ENCODE measurements at places on chromosomes 6 and 20.

- no peak for DNase-seq
Observed at GRCh38 chr6:149201068-149201655, 116.3 kb upstream of the TAB2 start.

GRCh38 chr20:45909817-45910669, 1.9 kb downstream of the PLTP start:
- no peak for DNase-seq

DNA sequence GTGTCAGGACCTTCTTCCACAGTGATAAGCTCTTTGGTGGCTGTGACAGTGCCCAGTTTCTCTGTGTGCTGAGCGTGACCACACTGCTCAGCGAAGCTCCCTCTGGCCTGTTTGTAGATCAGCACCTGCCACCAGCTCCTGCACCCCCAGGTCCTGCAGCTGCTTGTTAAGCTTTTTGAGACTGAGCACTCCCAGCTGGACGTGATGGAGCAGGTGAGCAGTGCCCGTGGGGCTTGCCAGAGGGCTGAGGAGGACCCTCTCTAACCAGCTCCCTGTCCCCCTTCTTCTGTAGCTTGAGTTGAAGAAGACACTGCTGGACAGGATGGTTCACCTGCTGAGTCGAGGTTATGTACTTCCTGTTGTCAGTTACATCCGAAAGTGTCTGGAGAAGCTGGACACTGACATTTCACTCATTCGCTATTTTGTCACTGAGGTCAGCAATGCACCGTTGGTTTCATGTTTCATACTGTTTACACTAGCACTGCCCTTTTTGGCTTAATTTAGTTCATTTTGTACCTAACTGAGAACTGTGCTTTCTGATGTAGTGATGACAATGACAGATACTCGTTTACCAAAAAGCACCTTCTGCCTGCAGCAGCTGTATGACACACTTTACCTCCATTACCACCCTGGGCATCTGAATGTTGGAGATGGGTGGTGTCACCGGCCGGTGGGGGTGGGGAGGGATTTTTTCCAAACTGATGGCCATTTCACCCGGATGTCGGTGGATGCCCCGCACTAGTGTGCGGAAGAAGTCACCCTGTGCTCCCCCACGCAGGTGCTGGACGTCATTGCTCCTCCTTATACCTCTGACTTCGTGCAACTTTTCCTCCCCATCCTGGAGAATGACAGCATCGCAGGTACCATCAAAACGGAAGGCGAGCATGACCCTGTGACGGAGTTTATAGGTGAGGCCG, 12.5 kb downstream of the NELFCD start:
- no peak for DNase-seq

- DNase-seq = no peak
Observed at GRCh38 chr6:123844011-123844410, 40.3 kb downstream of the NKAIN2 start.

DNA sequence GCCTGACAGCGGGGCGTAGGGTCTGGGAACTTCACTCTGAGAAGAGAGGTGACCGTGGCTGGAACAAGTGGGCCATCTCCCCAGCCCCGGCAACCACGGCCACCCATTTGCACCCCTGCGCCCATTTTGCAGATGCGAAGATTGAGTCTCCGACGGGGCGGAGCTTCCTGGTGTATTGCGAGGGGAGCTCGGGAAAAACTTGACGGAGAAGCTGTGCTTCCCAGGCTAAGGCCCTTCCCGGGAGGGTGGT, 653 bp downstream of the ZNF335 start:
- no peak for DNase-seq

DNA sequence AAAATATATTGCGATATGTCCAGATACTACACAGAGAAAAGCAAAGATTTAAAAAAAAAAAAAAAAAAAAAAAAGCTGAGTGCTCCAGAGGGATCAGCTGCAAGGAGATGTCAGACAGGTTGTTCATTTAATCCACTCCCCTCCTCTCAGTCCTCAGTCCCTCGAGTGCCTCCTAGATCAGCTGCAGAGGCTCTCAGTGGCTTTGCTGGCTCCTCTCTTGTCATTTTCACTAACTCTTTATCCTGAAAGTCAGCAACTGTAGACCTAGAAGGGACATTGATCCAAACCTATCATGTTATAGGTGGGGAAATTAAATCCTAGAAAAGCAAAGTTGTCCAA, 61.6 kb downstream of the KIAA0319 start:
- no peak for DNase-seq

DNA sequence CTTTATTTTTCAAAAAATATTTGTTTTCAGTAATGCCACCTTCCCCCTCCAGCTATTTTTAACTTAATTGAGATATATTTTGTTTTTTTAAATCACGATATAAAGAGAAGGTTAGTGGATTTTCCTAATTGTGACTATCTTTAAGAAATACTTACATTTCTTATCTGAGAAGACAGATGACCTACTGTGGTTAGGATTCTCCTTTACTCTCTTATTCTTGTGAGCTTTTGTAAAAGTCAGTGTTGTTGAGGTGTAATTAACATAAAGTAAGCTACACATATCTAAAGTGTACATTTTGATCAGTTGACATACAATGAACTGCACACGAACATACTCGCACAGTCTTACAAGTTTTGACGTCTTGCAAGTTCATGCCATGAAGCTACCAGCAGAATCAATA, 144.7 kb downstream of the FARS2 start:
- no peak for DNase-seq

DNA sequence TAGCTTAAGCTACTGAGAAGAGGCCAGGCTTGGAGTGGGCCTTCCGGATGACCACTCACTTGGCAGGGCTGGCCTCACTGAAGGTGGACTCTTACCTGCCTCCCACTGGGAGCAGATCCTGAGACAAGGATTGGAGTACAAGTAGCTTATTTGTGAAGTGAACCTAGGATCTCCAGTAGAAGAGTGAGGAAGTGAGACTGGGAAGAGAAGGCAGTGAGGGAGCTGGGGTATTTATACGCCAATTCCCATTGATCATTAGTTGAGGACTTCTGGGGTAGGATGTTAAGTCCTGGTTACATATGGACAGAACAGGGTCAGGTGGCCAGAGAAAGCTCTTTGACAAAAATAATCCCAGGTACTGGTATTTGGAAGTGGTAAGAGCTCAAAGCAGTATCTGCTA, 32.3 kb upstream of the RNF24 start:
- DNase-seq = no peak

DNA sequence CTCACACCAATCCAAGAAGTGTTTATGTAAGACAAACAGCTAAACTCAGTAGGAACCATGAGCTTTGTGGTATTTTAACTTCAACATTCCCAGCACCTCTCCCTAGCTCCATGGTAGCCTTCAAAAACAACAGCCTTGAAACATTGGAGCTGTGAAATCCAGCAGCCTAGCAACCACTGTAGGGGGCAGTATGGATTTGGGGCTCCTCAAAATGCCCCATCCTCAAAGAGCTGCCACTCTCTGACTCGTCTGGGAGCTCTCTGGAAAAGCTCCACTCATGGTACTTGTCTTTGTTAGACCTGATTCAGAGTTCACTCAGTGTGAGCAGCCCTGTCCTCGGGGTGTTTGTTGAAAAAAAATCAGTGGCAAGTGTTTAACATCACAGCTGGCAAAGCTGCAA, 82.9 kb downstream of the KIF6 start:
- DNase-seq = no peak

- DNase-seq = no peak
Observed at GRCh38 chr20:33148040-33148439, 19.9 kb upstream of the BPIFA2 start.

DNA sequence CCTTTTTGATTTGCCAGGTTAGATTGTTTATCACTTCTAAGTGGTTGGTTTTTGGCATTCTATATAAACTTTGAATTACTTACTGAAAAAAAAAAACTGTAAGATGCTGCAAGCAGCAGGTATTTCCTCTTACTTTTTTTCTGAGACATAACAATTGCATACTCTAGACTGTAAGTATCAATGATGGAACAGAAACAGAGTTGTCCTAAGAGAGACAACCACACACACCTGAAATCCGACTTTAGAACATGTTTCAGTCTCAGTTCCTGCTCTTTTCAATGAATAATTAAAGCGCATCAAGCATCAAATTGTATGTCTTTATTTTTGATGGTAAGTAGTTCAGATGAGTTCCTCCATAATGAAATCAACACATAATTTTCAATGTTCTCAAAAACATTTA, 105.3 kb upstream of the KHDRBS2 start:
- no peak for DNase-seq
